ENCODE measurements at places on chromosomes 3 and 15. TPM values are rescaled to one million over a fixed set of nuclear protein-coding genes. Genes with fewer than 3 reads are reported as not detected.

The RYR3 gene
- total RNA-seq = 0.19 TPM

The HRH1 gene
- total RNA-seq = 9.6 TPM

The TRANK1 gene
- 15.5 TPM for total RNA-seq

The HACD2 gene
- total RNA-seq = 33.4 TPM

The GOLGA6L9 gene
- 0.77 TPM for total RNA-seq

The DAZL gene
- not detected for total RNA-seq

The SOX14 gene
- total RNA-seq = not detected

The MYL3 gene
- total RNA-seq = not detected

The LRRC2 gene
- total RNA-seq = 3.6 TPM

The CCPG1 gene
- total RNA-seq = 57.7 TPM
